Activated T-helper 1 cell treated with anti-CD3 and anti-CD28 coated beads, Interleukin-12 subunit alpha, Interleukin-12 subunit beta, Interleukin-2, Interleukin-4 antibody, amounts not matched to agents 30 ng/mL and 10 ng/mL and 1 ng/mL, durations not matched to agents 14 hours and 24 hours and 36 hours (primary cell): ENCODE measurements at places on chromosomes 3 and 15.

DNA sequence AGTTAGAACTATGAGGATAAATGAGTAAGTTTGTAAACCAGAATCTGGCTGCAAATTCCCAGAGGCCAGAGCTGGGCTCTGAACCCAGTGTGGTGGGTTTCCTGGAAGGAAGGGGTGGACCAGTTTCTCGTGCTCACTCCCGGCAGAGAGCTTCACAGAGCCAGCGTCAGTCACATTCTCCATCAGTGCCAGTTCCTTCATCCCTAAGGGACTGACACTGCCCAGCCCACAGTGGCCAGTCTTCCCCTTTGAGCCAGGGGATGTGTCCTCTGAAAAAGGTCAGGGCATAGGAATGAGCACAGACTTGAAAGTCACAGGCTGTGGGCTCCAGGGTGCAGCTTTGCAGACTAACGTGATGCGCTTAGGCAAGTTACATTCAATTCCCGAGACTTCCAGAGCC is 135.8 kb upstream of the HACD2 start:
- DNase-seq: no peak

- no peak for DNase-seq
Measured at GRCh38 chr3:30659270-30660130, 53.1 kb downstream of the TGFBR2 start.

DNA sequence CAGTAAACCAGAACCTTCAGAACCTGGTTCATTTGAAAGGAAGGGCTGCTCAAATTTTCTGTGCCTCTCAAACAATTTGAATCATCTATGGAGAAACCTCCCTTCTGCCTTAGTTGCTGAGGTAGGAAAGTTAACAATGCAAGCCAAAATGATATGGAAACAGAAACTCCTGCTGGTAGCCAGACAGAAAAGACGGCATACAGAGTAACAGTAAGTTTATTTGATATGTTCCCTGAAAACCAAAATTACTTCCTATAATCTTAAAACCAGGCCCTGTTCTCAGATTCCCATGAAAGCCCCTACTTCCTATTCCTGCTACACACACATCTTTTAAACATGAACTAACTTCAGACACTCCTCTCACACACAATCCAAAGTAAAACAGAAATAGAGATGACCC is 86.2 kb downstream of the TBC1D5 start:
- DNase-seq: no peak

GRCh38 chr15:47933865-47934264 is 186.9 kb upstream of the SLC24A5 start:
- no peak for DNase-seq

DNA sequence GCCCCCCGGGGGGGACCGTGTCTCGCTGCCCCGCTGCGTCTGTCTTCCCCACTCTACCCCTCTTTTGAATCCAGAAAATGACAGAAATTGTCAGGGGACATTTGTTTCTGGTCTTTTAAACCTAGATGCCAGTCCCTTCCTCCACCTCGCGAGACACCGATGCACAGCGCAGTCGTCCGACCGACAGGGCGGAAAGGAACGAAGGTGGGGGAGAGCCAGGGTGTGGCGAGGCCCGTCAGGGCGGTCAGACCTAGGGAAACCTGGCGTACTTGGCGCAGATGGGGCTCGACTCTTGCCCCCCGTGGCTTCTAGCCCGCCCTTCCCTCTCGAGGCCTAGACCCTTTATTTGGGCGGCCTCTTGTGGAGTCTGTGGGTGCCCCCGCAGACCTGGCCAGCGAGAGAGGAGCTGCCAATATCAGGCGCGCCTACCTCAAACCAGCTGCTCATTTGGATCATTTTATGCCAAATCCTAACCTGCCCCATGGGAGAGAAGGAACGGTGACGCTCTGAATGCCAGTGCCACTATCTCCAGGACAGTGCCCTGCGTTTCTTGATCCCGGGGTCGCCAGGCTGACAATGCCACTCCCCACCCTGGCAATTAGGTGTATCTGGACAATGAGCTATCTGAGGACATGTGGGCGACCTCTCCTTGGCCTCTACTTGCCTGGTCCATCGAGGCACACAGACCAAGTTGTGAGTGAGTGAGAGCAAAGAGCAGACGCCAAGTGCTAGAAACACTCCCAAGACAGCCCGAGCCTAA is 500 bp upstream of the RAB6B start:
- DNase-seq: no peak

- no peak for DNase-seq
Measured at GRCh38 chr3:156617145-156617544, 57.2 kb upstream of the TIPARP start.

- DNase-seq: no peak
Measured at GRCh38 chr3:12405432-12406272, 78.6 kb upstream of the TSEN2 start.
